Skin of body (tissue), 3 donors: ENCODE measurements at places on chromosomes 16 and 17.

DNA sequence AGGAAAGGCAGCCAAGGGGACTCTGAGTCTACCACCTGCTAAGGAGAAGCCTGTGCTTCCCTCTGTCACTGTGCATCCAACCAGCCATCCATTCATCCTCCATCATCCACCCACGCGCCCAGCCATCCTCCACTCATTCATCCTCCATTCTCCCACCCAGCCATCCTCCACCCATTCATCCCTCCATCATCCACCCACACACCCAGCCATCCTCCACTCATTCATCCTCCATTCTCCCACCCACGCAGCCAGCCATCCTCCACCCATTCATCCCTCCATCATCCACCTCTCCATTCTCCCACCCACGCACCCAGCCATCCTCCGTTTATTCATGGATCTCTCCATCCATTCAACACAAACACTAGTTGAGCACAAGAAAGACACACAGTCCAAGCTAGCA lies 74.1 kb downstream of the COG7 start:
- no peak for DNase-seq

GRCh38 chr17:45380991-45381390 lies 51.7 kb downstream of the ARHGAP27 start:
- no peak for DNase-seq

GRCh38 chr17:43530288-43531081 lies 15.7 kb downstream of the ETV4 start:
- peak; percentile 76 for DNase-seq

DNA sequence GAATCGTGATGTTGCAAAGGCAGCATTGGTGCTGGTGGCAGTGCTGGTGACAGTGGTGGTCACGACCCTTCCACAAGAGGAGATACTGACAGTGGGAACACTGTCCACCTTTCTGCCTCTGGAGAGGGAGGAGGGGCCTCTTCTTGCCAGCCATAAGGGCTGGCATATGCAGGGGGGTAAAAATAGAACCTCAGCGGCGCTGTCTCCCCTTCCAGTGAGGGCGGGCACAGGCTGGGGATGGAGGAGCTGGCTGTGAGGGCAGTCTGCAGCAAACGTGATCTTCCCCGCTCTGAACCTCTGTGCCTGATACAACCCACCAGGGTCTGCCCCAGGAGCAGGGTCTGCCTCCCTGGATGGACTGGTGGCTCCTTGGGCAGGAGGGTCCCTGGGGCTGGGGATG lies 3.4 kb downstream of the RAP1GAP2 start:
- no peak for DNase-seq

GRCh38 chr17:38879878-38880665 lies 10.2 kb downstream of the LASP1 start:
- DNase-seq: peak; percentile 83

- DNase-seq: no peak
Observed at GRCh38 chr16:30951193-30951592, 2.3 kb downstream of the ORAI3 start.

GRCh38 chr16:6165330-6165979 lies 1067.9 kb upstream of the EEF2KMT start:
- no peak for DNase-seq

GRCh38 chr17:31136319-31136718 lies 41.5 kb downstream of the NF1 start:
- no peak for DNase-seq

- no peak for DNase-seq
Observed at GRCh38 chr16:15739950-15740349, 89.9 kb downstream of the NDE1 start.

DNA sequence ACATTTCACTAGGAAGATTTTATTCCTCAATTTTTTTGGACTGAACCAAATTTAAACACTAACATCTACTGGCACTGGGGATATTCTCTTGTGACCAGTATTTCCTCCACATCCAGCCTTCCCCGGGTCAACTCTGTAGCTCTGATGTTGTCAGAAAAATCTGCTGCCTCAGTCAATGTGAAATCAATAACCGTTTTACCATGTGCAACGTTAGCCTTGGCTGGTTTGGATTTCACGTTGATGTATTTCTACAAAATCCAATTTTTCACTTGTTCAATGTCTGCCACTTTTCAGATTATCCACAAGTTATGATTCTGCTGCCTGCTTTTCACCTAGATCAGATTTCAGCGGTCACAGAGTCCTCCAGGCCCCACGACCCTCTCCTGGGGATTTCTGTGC lies 7.1 kb downstream of the SGCA start:
- peak; percentile 39 for DNase-seq

GRCh38 chr17:42784811-42785592 lies 4.6 kb downstream of the WNK4 start:
- DNase-seq: no peak

DNA sequence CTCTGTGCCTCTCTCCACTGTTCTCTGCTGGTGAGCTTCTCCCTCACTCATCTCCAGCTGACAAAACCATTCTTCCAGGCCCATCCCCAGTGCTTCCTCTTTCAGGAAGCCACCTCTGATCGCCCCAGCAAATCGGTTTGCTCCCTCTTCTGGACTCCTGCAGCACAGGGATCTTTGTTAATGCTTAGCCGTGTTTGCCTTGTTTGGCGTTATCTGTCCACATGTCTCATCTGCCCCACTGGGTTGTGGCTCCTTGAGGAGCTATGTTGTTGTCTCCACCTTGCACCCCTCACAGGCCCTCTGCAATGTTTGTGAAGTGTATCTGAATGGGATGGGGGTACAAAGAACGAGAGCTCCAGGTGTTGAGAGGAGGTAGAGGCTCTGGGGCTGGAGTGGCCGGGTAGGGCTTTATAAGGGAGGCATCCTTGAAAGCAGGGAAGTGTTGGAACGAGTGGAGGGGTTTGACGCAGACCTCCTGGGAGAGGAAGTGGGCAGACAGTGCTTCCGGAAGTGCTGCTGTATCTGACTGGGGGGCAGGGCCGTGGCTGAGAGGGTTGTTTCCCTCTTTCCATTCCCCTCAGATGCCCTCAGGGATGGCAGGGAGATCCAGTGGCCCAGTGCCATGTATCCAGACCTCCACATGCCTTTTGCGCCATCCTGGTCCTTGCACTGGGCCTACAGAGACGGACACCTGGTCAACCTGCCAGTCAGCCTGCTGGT lies 27.8 kb downstream of the CASKIN2 start:
- no peak for DNase-seq

GRCh38 chr16:29834079-29834478 lies 13.8 kb downstream of the MVP start:
- DNase-seq: no peak

GRCh38 chr17:55351226-55351625 lies 70.4 kb downstream of the MMD start:
- no peak for DNase-seq

- no peak for DNase-seq
Observed at GRCh38 chr17:71184716-71185115, 936.1 kb upstream of the SOX9 start.

DNA sequence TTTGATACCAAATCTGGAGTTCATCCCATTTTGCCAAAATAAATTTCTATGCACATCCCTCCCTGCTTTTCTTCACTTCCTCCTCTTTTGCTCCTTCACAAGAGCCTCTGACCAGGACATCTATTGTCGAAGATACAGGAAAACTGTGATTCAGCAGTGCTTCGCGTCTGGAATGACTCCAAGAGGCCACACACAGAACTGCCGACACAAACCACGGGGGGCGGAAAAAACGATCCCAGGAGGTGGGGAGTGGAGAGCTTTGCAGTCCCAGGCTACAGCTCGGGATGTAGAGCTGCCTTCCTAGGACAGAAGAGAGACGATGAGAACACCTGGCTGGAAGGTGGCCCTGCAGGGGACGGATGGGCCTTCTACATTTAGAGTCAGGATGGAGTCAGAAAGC lies 102.8 kb downstream of the XYLT1 start:
- DNase-seq: no peak

DNA sequence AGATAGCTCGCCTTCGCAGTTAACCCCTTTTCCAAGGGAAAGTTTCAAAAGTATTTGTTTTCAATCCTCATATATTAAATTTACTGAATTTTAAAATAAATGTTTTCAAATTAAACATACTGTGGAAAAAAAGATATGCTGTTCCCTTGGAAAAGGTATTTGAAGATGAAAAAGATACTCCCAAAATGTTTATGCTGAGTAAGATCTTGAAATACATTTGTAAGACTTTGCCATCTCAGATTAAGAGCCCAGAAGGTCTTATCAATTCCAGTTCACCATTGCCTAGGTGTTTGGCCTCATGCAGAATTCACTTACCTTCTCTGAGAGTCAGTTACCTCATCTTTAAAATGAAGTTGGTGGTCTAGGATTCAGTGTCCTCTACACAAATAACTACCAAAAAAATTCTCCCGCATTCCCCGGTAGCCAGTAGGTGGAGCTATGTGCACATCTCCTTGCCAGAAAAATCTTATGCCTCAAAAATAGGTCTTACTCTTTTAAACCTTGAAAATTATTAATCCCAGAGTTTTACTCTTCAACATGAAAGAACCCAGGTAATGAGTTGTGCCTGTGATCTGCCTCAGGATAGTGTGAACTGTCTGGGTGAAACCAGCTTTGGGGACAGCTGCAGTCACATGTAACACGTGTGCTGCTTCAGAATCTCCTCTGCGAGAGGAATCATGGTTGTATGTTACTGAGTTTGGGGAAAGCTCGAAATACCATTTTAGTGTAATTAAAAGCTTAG lies 178.3 kb downstream of the MRTFB start:
- peak; percentile 9 for DNase-seq

DNA sequence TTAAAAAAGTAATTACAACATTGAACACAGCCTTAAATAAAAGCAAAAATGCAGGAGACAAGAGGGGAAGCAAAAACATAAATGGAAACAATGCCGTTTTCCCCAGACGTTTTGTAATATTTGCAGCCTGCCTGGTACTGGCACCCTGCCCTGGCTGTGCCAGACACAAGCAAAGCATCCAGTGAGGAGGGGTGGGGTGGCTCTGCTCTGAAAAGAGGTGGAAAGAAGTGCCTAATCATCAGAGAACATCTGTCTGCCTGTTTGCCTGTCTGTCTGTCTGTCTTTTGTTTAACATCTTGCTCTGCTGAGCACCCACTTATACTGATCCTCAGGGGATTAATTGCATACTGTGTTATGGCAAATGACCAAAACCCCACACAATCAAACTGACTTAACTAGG lies 62.7 kb downstream of the C16orf82 start:
- DNase-seq: no peak

DNA sequence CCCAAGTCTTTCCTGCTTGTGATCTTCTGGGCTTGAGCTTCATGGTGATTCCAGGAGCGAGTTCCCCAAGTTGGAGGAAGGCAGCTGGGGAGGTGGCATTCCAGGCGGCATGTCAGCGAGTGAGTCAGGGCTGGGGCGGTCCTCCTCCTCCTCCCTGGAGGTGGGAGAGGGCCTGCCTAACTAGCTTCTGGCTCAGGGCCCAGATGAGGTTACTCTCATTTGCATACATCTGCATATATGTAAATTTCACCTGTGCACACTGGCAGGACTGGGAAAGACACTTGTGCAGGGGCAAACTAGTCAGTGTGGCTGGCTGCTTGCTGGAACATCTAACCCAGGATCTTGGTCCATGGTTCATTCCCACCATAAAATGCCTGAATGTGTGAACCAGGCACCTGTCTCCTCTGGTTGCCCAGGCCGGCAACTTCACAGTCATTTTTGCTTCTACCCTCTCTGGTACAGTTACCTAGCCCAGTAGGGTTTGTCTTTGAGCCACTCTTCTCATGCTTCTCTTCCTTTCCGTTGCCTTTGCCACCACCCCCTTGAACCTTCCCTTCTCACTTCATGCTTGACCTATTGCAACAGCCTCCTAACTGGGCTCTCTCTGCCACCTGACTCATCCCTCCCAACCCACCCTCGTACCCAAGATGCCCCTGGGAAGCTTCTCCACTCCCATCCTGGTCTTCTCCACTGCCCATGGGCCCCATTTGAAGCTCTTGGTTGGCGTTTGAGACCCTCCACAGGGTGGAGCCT lies 9.6 kb upstream of the DLX4 start:
- no peak for DNase-seq

- no peak for DNase-seq
Observed at GRCh38 chr16:89481356-89481955, 8.9 kb downstream of the ANKRD11 start.

GRCh38 chr16:19578378-19578971 lies 23.0 kb downstream of the VPS35L start:
- peak; percentile 75 for DNase-seq

- no peak for DNase-seq
Observed at GRCh38 chr17:6623941-6624340, 16.6 kb downstream of the KIAA0753 start.

DNA sequence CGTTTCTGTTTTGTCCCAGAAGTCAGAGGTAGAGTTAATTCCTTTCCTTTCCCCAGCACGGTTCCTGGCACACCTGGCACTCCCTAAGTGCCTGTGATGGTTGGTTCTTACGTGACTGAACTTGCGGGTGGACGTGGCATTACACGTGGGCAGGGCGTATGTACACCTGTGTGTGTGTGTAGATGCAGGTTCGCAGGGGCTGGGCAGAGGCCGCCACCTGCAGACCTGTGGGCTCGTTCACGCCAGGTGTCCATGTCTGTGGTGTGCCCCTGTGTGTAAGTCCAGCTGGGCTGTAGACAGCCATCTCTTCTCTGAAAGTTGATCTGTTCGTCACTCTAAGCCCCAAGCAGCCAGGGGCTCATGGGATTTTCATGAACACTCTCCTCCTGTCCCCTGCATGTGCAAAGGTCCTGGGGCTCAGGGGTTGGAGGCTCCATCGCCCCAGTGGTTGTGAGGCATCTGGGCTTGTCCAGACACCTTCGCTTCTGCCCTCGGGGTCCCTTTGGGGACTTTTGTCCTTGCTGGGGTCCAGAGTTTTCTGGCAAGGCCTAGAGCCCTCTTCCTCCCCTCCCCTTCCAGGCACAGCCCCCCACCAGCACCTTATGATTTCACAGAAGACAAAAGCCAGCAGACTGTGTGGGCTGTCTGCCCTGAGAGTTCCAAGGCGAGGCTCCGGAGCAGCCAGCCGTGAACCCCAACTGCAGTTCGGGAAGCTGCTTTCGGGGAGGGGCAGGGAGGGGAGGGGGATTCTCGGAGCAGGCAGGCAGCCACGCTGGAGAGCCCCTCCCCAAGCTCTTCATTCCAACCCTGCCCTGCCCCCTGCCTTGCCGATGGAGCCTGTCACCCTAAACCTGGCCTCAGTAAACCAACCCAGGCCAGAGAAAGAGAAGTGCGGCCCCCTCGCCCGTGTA lies 5.4 kb upstream of the FSCN2 start:
- no peak for DNase-seq

GRCh38 chr16:2507052-2507659 lies 6.6 kb upstream of the ATP6V0C start:
- no peak for DNase-seq

DNA sequence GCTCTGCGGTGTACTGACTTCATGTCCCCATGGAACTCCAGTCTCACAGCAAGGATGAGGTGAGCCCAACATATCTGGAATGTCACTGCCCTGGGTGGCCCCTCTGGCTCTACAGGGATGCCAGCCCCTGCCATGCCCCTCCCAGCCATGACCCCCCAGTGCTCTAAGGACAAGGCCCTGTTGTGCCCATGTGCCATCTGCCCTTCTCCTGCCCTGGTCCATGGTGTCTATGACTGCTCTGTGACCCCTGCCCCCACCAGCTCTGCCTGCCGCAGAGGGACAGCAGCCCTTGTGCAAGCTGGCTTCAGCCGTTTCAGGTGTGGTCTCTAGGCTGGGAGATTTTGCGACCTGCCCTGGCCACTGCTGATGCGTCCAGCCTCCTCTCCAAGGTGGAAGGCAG lies 40.3 kb downstream of the TK2 start:
- no peak for DNase-seq
